ENCODE measurements at places on chromosomes 3 and 15.

- no peak for DNase-seq
Measured at GRCh38 chr3:99867594-99868310, 50.1 kb downstream of the CMSS1 start.

GRCh38 chr3:108076564-108076963 lies 14.3 kb downstream of the CD47 start:
- DNase-seq: no peak

GRCh38 chr3:144963810-144964209 lies 992.2 kb downstream of the DIPK2A start:
- DNase-seq: no peak

DNA sequence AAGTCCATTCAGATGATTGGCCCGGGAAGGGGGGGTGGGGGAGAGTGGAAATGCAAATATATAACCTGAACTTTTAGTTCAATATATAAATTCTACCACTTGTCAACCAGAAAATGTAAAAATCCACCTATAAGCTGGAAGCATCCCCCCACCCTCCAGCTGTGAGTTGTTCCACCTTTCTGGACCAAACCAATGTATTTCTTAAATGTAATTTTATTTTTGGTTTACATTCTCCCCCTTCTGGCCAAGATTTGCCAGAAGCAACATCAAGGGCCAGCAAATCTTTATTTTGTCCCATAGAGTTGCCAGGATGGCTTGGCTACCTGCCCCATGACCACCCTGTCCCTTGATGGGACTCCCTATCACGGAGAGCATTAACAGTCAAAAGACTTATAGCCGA lies 545.7 kb downstream of the TBL1XR1 start:
- no peak for DNase-seq
